Activated naive CD4-positive, alpha-beta T cell treated with anti-CD3 and anti-CD28 coated beads, Interleukin-2, amount 50 U/mL, for 72 hours (primary cell): ENCODE measurements at places on chromosomes 11 and 22. TPM values are rescaled to one million over a fixed set of nuclear protein-coding genes. Genes with fewer than 3 reads are reported as not detected.
A peak's percentile ranks its signal among the peaks of the same experiment; 100 is the strongest.

DNA sequence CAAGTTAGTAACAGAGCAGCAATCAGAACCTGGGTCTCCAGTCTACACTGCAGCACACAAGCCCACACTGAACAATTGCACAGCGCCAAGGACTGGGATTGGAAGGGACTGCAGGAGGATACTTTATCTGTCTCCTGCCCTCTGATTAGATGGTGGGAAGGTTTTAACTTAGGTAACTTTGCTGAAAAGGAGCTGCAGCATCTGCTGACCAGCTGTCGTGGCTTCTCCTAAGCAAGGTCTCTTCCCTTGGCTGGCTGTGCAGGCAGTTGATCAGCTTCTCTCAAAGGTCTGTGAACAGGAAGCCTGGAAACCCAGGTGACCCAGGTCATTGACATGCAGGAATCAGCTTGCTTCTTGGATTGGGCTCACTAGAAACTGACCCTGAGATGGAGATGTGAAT is 82.4 kb downstream of the ISX start:
- DNase-seq, result no peak

DNA sequence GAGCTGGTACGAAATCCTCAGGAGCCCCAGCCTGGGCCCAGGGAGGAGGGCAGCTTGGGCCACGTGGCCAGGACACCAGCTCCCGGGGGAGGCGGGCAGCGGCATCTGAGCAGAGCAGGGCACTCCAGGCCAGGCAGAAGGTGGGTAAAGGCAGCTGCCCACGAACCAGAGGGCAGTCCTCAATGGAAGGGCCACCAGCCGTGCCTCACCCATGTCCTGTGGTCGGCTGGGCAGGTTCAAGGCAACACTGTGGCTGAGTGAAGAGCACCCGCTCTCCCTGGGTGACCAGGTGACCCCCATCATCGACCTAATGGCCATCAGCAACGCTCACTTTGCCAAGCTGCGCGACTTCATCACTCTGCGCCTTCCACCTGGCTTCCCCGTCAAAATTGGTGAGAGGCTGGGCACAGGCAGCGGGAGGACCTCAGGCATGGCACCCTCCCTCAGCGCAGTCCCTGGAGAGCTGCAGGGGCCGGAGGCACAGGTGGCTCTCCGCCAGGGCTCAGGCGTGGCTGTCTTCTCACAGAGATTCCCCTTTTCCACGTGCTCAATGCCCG is 2.5 kb upstream of the SSH3 start:
- peak; percentile 53 for DNase-seq

GRCh38 chr11:112958670-112959069 is 2.5 kb upstream of the NCAM1 start:
- DNase-seq, result no peak

The NUP50 gene
- total RNA-seq, result 159 TPM

GRCh38 chr11:43504316-43504950 is 145.7 kb downstream of the TTC17 start:
- DNase-seq, result no peak

DNA sequence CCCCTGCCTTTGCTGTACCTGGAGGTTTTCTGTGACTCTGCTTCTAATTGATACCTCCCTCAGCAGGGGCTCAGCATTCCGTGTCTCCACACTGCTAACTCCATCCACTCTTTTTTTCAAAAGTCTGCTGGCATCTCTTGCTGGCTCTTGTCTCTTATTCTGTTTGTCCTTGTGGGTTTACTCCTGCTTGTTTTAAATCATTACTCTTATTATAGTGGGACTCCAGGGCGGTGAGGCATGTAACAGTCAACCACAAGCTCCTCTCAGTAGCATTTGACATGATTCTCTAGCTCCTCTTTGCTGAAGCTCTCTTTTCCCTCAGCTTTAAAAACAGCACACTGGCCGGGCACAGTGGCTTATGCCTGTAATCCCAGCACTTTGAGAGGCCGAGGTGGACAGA is 260.2 kb upstream of the NARS2 start:
- no peak for DNase-seq

- DNase-seq, result no peak
Observed at GRCh38 chr11:18321578-18321968, 367 bp downstream of the HPS5 start.

The C22orf15 gene
- total RNA-seq, result 1.8 TPM

The TMA7B gene
- 2.5 TPM for total RNA-seq

The KDM4E gene
- total RNA-seq, result 0.09 TPM

The CD3E gene
- total RNA-seq, result 371 TPM

The CYTH4 gene
- 69.7 TPM for total RNA-seq

- no peak for DNase-seq
Observed at GRCh38 chr11:19392321-19392720, 151.6 kb upstream of the E2F8 start.

The MADD gene
- 140 TPM for total RNA-seq

DNA sequence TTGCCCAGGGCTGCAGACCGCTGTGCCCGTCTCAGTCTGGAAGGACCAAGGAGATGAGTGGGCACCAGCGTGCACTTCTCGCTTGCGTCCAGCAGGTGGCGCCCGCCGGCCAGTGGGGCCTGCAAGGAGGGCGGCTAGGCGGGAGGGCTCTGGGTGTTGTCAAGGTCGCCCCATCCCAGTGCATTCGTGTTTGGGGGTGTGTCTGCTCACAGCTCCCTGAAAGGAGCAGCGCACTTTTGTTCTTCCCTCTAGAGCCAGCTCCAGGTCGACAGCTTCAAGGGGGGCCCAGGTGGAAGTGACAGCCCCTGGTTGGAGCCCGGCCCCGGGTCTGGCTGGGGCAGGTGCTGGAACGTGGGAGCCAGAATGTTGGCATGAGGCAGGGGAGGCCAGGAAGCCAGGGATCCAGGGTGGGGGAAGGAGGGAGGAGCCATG is 23.4 kb upstream of the MPPED1 start:
- peak; percentile 85 for DNase-seq

DNA sequence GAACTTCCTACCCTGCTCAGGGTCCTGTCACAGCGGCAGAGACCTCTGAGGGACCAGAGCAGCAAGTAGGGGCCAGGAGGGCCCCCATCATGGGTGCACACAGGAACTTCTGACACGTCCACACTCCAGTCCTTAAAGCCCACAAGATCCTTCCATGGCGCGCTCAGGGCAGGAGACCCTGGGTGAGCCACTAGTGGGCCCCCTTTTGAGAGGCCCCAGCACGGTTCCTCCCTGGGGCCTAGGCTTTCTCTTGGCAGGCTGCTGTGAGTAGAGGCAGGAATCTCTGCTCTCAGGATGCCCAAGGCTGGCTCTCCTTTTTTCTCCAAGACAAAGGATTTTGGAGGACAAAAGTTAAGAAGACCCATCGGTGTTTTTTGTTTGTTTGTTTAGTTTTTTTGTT is 22.4 kb downstream of the RPS6KA4 start:
- no peak for DNase-seq
